ENCODE measurements at places on chromosomes 2 and 18.

- no peak for DNase-seq
These were observed 176.0 kb downstream of the CTIF start for GRCh38 chr18:48714873-48715272.

- no peak for DNase-seq
These were observed 84.0 kb downstream of the BCL2L11 start for GRCh38 chr2:111204706-111205105.

DNA sequence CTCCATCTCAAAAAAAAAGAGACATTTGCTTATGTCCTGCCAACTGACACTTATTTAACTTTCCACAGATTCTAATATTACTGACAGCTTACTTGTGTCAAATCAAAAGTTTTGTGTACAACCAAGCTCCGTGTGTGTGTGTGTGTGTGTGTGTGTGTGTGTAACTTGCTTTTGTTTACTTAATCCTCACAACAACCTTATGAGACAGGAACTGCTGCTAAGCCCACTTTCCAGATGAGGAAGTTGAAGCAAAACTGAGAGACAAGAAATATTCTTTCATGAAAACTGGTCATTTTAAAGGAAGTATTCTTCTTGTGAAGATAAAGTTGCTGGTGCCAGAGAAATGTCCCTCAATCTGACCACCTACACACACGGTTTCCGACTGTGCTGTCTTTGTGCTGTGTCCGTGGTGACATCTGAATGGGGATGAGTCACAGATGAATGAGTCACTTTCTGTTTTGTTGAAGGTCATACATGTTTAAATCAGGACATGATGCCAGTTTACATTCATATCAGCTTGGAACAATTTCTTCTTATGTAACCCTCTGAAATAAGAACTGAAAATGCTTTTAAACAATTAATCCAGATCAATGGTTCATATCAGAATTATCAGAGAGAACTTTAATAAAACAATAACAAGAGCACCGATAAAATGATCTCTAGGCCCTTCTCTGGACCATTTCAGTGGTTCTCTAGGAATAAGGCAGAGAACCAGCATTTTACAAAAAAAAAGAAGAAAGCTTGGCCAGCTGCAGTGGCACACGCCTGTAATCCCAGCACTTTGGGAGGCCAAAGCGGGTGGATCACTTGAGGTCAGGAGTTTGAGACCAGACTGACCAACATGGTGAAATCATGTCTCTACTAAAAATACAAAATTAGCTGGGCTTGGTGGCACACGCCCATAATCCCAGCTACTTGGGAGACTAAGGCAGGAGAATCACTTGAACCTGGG is 95.5 kb downstream of the THNSL2 start:
- DNase-seq, result peak; percentile 23

GRCh38 chr2:163341426-163341825 is 394.4 kb downstream of the FIGN start:
- no peak for DNase-seq

DNA sequence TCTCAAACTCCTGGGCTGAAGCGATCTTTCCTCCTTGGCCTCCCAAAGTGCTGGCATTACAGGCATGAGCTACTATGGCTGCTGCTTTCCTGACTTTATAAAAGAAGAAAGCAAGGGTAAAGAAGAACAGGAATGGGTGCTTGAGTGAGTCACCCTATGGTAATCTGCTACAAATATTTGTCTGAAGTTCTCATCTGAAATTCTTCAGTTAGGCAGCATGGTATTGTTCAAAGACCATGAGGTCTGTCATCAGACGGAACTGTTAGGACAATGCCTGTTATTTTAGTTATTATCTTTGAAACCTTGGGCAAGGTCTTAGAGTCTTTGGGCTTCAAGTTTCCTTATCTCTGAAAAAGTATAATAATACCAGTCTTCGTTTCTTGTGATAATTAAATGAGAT is 695.8 kb downstream of the RNF144A start:
- no peak for DNase-seq

DNA sequence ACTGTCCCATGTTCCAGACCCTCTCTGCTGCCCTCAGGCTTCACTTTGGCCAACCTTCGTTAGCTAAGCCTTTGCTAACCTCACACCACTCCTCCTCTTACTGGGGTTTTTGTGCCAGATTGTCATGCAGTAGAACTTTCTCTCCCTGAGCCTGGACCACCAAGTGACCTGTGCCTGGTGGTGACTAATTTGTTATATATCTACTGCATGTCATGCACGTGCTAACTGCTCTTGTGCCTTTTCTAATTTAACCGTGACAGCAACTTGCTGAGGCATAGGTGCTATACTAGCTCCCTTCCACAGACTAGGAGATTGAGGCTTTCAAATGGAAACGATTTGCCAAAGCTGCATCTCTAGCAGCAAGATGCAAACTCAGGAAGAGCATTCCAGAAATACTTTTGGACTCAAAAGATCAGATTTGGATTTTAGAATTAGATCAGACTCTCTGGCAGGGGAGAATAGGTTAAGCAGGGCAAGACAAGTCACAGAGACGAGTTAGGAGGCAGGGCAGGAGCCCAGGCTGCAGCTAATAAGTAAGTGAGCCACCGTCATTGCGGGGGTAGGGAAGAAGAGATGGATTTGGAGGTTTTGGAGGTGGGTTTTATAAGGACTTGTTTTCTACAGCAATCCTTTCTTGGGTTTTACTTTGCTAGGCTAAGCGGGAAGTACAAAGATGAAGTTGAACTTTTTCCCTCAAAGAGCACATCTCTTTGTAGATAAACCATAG is 1.8 kb downstream of the PPP1R7 start:
- no peak for DNase-seq

- no peak for DNase-seq
These were observed 88.2 kb downstream of the TMEM163 start for GRCh38 chr2:134630504-134631159.

GRCh38 chr2:240252191-240252871 is 111.9 kb upstream of the OTOS start:
- DNase-seq, result no peak

DNA sequence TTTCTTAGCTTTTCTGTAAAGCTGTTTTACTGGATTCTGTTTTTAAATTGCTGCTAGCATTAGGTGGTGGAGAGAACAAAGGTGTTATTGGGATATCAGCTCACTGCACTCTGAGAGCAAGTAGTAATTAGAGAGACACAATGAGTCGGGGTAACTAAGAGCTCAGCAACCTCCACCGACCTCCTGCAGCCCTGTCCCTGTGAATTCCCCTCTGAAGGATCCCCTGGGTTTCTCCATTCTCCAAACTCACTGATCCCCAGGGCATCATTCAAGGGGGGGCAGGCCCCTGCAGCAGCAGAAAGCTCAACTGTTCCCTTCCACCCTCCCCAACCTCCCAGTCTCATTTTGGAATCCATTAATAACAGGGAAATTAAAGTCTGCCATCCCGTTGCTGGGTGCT is 73.0 kb downstream of the MTCL1 start:
- DNase-seq, result no peak

- DNase-seq, result no peak
These were observed 108.3 kb downstream of the MGAT5 start for GRCh38 chr2:134362152-134362668.

GRCh38 chr2:197102231-197102630 is 175.7 kb upstream of the PGAP1 start:
- DNase-seq, result no peak

Data from stimulated activated CD4-positive, alpha-beta T cell treated with anti-CD3 and anti-CD28 coated beads, Interleukin-15, amount 100 ng/mL, for 24 hours (primary cell).